ENCODE measurements at places on chromosomes 16 and 17. TPM values are rescaled to one million over a fixed set of nuclear protein-coding genes. Genes with fewer than 3 reads are reported as not detected.

VMP1 gene
- total RNA-seq: 141 TPM

HOXB2 gene
- total RNA-seq: not detected

DOC2A gene
- total RNA-seq: not detected

RNF222 gene
- under 0.01 TPM for total RNA-seq

RNF43 gene
- total RNA-seq: 6.1 TPM

MEOX1 gene
- not detected for total RNA-seq

CEP95 gene
- 21.1 TPM for total RNA-seq

PERCC1 gene
- not detected for total RNA-seq

MT3 gene
- total RNA-seq: not detected

- peak; percentile 54 for DNase-seq
Observed at GRCh38 chr16:2777231-2777902, at the start of gene ELOB. Gene ELOB (minus strand): TSS chr16:2777280. CDS start chr16:2777239, 41 bp downstream.

GRCh38 chr17:80692931-80693467, 148.4 kb downstream of the RPTOR start:
- no peak for DNase-seq

- DNase-seq: no peak
Observed at GRCh38 chr17:79667746-79668145, 56.9 kb upstream of the RBFOX3 start.

DNA sequence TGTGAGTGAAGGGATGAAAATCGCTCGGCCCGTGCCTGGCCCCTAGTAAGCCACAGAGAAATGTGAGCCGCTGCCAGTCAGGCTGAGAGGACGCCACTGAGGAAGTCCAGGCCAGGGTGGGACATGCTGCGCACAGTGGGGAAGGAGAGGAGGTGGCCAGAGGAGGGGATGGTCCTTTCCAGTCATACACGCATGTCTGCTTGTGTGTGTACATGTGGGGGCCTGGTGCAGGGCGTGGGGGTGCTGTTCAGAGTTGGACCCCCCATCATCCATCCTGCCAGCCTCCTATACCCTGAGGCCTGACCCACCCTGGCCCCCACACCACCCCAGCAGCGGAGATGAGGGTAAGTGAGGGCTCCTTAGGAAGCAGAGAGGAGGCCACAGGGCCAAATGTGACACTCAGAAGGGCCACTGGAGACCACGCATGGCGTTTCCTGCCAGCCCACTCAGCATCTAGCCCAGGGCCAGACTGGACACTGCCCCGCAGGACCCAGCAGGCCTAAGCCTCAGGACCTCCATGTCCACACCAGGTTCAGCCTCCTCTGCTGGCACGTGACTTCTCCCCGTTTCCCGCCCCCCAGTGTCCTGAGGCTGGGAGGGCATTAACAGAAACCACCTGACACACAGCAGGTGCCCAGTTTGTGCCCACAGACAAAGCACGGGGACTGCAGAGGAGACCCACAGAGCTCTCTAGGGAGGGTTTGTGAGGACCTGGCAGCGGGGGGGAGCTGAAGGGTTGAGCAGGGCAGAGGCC, 7.0 kb downstream of the DOC2A start:
- no peak for DNase-seq

- DNase-seq: no peak
Observed at GRCh38 chr16:1775006-1775845, 2.3 kb upstream of the MRPS34 start.

GRCh38 chr17:42554250-42555121, 1.8 kb downstream of the HSD17B1 start:
- DNase-seq: peak; percentile 40

DNA sequence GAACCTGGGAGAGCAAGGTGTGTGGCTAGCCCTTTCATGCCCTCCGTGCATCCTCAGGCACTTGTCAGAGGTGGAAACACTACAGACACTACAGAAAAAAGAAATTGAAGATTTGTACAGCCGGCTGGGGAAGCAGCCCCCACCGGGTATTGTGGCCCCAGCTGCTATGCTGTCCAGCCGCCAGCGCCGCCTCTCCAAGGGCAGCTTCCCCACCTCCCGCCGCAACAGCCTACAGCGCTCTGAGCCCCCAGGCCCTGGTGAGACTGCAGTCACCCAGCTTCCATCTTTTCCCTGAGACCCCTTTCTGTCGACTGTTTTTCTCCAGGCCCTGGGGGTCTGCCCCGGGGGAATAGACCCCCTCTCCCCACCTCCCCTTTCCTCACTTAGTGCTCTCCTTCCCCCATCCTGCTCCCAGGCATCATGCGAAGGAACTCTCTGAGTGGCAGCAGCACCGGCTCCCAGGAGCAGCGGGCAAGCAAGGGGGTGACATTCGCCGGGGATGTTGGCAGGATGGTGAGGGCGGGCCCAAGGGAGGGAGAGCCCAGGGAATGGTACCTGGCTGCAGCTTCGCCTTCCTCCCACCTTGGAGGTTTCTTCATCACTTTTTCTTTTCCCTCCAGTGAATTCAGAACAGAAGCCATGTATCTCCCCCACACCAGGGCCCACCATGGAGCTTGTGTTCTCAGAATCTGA, 2.3 kb downstream of the COA3 start:
- DNase-seq: no peak

DNA sequence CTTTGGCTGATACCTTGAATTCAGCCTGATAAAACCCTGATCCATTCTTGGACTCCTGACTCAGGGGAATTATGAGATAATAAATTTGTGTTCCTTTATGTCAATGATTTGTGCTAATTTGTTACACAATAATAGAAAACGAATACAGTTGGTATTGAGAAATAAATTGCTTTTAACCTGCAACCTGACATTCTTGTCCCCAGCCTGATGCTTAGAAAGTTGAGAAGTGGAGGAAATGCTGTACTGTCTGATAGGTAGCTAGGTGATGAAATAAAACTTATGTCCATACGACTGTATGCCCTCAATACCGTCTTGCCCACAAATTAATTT, 10.5 kb downstream of the IQCK start:
- DNase-seq: no peak

GRCh38 chr17:64178011-64178825, 48.3 kb upstream of the ERN1 start:
- no peak for DNase-seq

DNA sequence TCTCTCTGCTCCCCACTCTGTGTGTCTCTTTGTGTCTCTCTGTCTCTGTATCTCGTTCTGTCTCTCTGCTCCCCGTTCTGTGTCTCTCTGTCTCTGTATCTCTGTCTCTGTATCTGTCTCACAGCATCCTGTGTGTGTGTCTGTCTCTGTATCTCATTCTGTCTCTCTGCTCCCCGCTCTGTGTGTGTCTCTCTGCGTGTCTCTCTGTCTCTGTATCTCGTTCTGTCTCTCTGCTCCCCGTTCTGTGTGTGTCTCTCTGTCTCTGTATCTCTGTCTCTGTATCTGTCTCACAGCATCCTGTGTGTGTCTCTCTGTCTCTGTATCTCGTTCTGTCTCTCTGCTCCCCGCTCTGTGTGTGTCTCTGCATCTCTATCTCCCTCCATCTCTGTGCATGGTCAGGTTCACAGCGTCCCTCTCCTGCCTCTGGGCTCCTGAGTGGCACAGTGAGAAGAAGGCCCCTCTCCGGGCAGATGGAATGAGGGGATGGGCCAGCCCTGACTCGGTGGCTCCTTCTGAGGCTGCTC, 38.9 kb upstream of the CIBAR2 start:
- DNase-seq: no peak

GRCh38 chr17:62859146-62859545, 51.0 kb upstream of the MARCHF10 start:
- peak; percentile 45 for DNase-seq

GRCh38 chr16:86363057-86363490, 147.3 kb upstream of the FOXF1 start:
- DNase-seq: peak; percentile 2

DNA sequence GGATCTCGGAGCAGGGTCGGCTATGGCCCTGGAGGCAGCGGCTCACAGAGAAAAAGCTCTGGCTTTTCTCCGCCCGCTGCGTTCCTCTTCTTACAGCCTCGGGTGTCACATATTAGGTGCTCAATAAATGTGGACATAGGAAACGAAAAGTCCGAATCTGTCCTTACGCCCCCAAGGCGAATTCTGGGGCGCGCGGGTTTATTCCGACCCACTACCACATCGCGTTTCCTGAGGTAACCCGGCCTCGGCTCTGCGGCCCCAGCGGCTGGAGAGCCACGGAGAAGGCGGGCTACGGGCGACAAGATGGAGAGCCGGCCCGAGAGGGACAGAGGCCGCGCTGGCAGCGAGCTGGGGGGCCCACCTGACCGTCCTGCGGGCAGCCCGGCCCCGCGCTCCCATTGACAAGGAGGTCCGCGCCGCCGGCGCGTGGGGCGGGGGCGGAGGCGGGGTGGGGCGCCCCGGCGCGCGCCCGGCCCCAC, 573 bp upstream of the GNAO1 start:
- no peak for DNase-seq

DNA sequence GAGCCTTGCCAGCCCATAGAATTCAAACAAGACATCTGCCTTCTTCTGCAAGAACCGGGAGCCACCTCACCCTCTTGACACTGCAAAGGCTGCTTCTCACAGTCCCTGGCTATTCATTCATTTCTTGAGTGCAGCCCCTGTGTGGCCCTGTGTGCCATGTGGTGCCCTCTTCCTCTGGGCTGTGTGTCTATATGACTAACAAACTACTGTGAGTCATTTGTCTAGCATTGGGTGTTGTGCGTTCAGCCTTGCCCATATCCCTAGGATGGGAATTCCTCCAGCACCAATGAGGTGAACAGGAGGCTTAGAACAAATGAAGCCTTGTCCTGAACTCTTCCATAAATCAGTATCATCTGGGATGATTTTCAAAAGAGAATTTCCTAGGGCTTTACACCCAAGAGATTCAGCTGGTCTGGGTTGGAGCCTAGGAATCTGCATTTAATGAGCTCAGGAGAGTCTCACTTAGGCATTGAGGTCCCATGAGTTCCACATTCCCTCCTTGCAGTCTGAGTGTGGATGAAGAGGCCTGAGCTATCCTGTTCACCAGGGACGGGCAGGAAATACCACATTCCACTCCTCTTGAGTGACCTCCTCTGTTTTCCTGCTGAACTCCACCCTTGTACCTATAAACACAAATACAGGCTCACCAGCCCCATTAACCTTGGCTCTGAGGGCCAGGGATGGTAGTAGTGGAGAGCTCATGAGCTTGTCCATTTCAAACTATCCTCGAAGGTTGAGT, 308.7 kb upstream of the N4BP1 start:
- peak; percentile 79 for DNase-seq

GRCh38 chr16:82603784-82604411, 22.9 kb upstream of the CDH13 start:
- DNase-seq: peak; percentile 50

DNA sequence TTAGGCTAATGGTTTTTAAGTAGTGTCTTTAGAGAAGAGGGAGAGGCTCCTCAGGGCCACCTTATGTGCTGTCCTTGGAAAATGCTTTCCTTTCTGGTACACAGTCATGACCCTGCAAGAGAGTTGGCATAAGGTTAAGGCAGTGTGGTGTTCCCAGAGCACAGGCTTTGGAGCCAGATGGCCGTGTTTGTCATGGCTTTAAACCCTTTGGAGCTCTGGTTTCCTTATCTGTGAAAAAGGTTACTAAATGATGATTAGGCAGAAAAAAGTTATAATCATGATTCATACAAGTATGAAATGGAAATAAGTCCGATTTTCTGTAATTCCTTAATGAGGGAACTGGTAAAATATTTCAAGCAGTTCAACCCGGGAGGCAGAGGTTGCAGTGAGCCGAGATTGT, 13.2 kb downstream of the UTP4 start:
- no peak for DNase-seq

GRCh38 chr17:249236-249993, 68.0 kb upstream of the DOC2B start:
- no peak for DNase-seq

DNA sequence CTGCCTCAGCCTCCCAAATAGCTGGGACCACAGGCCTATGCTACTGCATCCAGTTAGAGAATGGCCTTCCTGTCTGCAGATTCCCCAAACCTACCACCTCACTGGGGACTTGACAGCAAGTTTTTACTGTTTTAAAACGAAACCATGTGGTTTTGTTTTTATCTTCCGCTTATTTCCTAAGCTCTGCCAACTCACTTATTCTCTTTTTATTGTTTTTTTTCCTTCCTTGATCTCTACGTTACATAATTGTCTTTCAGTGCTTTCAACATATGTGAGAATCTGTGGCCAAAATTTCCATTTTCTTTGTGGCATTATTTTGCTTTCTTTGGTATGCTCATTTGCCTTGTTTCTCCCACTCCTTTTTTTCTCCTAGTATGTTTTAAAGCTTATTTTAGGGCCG, 14.6 kb upstream of the SLC38A7 start:
- no peak for DNase-seq

DNA sequence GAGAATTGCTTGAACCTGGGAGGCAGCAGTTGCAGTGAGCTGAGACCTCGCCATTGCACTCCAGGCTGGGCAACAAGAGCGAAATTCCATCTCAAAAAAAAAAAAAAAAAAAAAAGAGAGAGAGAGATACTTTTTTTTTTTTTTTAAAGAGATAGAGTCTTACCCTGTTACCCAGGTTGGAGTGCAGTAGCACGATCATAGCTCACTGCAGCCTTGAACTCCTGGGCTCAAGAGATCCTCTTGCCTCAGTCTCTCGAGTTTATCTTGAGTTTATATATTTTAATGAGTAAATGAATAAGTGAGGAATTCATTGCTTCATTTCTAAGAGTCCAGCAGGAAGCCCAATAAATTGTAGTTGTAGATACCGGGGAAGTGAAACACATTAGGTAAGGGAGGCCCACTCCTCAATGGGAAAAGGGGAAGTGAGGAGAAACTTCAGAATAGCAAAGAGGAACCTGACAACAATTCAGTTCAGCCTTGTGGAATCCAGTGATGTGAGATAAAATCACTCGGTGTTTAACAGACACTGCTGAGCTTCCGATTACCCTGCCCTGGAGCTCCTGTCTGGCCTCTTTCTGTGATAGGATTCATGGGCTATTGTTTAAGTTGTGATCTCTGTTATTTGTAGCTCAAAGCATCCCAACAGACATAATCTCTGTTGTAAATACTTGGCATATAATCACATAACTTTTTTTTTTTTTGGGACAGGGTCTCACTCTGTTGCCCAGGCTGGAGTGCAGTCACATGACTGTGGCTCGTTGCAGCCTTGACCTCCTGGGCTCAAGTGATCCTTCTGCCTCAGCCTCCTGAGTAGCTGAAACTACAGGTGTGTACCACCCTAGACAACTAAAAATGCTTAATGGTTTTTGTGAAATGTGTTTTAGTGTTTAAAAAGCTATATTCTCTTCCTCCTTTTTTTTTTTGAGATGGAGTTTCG, 15.8 kb upstream of the ITGAM start:
- no peak for DNase-seq

GRCh38 chr16:57876210-57876609, 73.9 kb upstream of the KIFC3 start:
- no peak for DNase-seq

DNA sequence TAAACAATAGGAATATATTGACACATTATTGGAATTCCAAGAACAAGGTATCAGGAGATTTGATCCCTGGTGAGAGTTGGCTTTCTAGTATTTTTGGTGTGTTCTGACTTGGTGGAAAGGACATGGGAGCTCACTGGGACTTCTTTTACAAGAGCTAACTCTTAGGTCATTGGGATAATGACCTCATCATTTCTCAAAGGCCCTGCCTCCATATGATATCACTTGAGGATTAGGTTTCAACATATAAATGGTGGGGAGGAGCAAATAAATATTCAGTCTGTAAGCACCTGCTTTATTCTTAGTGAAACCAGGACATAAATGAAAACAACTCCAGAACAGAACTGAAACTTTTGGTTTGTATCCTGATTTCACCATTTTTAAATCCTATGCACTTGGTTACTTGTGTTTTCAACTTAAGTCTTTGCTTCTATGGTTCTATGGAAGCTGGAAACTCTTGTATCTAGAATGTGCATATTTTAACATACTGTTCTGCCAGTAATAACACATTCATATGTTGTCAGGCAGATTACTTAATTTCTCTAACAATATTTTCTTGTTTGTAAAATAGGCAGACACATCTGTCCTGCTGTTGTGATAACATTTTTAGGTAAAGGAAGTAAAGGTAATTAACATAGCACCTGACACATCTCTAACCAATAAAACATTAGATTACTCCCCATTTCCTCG, 1527.7 kb upstream of the CDH8 start:
- no peak for DNase-seq
